ENCODE measurements at places on chromosomes 2 and 18. TPM values are rescaled to one million over a fixed set of nuclear protein-coding genes. Genes with fewer than 3 reads are reported as not detected.

The COL6A3 gene
- 9.5 TPM for total RNA-seq

The REG3A gene
- total RNA-seq: not detected

The CCBE1 gene
- not detected for total RNA-seq

The CACNB4 gene
- 0.20 TPM for total RNA-seq

The TNFAIP6 gene
- not detected for total RNA-seq

The PPP1R1C gene
- total RNA-seq: not detected

The IKZF2 gene
- total RNA-seq: 10.0 TPM

DNA sequence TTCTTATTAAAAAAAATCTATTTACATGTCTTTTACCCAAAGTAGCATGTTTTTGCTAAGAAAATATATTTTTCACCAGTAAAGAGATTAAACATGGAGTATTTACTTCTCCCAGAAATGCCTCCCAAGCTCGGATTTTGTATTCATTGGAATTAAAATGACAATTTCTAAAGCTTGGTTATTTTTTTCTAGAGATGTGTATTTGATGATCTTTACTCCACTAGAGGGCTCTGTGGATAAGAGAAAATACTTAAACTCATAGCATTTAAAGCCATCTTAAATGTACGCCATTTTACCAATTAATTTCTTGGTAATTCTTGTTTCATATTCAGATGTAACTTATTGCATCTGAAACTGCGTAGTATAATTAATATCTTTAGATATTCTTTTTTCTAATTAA, 461.4 kb downstream of the GALR1 start:
- DNase-seq: no peak

DNA sequence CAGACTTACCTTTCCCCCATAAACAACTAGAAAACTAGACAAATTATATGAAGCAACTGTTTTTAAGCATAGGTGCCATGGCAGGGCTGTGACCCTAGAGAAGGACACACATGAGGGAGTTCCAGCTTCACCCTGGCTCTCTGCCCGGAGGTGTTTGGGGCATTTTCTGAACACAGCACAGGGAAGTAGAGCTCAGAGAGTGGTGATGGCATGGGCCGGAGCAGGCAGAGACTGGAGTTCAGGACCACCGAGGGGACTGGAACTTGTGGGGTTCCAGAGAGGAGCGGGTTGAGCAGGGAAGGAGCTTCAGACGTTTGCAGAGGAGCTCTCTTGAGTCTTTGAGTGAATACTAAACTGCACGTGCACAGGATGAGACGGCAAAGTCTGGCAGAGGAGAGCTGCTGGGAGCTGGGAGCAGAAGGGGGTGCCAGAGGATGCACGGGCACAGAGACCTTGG, 26.5 kb upstream of the KLF11 start:
- no peak for DNase-seq

DNA sequence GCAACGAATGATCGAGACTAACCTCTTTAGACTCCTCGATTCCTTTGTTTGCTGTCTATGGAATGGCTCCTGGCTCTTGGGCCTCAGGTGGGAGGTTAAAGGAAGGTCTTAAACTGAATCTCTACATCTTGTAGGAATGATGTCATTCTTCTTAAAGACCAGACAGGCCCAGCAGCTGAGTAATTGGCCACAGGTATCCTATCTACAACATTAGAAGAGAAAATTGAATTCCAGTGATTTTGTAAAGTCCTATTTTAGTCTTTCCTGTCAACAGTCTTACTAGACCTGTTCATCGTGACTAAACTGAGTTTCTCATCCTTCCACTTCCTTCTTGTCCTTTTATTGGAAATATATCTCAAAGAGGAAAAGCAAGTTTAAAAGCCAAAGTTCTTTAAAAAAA, 274.8 kb downstream of the ALPK2 start:
- DNase-seq: no peak

DNA sequence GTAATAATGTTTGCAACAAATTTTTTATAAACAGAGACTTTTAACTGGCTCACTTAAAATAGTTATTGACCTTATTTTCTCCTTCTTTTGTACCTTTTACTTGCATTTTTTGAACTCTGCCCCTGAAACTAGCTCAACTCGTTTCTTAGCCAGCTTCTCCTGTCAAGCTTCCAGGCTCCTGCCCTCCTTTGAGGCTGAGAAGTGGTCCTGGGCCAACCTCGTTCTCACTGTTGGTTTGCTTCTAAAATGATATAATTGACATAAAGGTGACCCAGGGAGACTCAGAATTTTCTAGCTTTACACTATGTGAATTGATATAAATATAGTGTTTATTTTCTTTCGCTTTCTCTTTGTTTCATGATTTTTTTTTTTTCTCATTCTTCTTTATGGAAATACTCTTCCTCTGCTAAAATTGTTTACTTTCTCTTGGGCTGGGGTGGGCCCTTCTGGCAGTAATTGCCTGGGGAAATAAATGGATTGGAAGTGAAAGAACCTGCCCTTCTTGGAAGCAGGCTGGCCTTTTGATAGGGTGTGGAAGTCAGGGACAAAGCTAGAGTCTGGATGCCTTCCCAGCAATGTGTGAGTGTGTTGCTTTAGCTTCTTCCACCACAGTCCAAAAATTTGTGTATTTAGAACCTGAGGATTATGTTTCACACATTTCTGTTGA, 30.7 kb downstream of the GPD2 start:
- DNase-seq: no peak

DNA sequence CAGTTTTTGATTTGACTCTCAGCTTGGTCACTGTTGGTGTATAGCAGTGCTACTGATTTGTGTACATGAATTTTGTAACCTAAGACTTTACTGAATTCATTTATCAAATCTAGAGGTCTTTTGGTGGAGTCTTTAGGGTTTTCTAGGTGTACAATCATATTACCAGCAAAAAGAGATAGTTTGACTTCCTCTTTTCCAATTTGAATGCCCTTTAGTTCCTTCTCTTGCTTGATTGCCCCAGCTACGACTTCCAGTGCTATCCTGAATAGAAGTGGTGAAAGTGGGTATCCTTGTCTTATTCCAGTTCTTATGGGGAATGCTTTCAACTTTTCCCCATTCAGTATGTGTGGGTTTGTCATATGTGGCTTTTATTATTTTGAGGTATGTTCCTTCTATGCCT, 312.9 kb upstream of the REV1 start:
- DNase-seq: no peak

GRCh38 chr2:30230497-30231211, 680 bp upstream of the LBH start:
- DNase-seq: no peak

DNA sequence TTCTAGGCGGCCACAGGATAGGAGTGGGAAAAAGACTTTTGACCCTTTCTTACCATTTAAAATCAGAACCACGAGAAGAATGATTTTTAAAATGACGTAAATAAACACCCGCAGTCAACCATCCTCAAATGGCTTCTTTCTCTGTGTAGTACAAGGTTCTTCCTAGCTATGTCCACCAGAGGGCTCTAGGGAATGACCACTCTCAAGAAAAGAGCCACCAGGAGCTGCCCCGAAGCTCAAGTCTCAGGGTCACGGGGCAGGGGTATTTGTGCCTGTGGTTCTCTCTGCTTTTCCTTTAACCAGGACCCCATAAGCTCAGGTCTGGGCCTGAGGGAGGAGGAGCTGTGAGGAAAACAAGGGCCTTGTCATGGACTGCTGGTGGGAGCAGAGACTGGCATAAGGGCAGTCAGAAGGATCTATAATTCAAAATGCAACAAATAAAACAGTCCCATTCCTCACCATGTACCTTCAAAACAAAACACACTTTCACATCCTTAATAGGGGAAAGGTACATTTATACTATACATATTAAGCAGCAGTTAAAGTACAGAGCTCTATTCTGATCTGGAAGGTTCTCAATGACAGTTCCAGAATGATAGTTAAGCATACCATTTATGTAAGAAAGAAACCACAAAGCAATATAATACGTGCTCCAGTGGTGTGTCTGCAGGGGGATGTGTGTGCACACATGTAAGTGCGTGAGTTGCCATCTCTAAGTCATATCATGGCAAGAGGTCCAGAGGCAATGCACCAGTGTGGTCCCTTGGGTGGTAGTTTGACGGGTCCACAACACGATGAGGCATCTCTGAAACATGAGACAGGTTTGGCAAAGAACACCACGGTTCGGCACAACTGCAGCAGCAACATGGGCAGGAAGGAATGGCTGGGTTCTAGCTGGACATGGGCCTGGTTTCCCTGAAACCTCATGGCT, 18.6 kb downstream of the LYPD1 start:
- DNase-seq: no peak

GRCh38 chr18:5622905-5623304, 79.1 kb upstream of the EPB41L3 start:
- no peak for DNase-seq

GRCh38 chr2:128365217-128365905, 46.7 kb upstream of the HS6ST1 start:
- DNase-seq: peak; percentile 13

DNA sequence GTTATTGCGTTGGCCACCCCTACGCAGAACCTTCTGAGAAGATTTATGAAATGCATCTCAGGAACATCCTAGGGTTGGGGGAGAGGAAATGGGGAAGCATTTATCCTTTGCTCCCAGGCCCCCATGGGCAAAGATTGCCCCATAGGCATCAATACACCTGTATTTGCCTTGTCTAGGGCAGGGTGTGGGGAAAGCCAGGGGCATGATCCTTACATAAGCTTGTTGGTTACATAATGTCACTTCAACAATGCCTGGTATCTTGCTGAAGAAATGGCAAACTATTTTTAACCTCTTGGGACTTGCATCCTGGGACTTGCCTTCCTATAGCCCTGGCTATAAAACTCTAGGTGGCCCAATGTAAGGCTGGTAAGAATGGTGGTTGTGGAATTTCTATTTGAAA, 53.9 kb upstream of the SPRED2 start:
- DNase-seq: no peak

- no peak for DNase-seq
Observed at GRCh38 chr2:127451981-127452380, 33.8 kb downstream of the PROC start.

DNA sequence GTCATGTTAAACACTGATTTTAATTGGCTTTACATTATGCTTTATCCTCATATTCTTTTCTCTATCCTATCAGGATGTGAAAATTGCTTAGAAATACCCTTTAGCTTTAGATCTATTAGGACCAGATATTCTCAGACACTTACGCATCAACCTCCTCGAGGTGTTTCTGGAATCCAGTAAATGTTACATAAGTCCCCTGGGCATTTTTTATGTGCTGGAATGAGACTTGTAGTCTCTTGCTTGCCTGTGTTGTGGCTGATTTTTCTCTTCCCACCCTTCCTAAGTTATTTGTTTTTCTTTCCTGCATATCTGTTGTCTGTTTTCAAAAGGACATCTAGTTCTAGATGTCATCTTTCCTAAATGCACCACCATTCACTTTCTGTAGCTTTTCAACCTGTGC, 197.1 kb downstream of the CCDC85A start:
- no peak for DNase-seq

DNA sequence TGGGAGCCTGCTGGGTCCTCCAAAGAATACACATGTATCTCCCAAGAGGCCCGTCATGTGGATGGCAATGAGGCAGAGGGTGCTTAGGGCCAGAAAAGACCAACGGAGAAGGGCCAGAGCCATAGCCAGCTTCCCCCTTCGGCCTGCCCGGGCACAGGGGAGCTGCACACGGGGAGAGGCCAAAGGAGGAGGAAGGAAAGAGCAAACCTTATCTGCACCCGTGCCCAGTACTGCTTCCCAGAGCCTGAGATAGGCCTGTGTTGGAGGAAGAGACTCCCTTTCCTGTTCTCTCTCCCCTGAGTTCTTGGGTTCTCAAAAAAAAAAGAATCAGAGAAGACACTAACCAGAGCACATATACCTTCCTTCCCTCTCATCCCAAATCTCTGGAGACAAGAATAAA, 250.3 kb downstream of the ANAPC1 start:
- no peak for DNase-seq

GRCh38 chr18:76988827-76989646, 143.5 kb downstream of the MBP start:
- DNase-seq: no peak
